ENCODE measurements at places on chromosomes 13 and 19.
A peak's percentile ranks its signal among the peaks of the same experiment; 100 is the strongest.

DNA sequence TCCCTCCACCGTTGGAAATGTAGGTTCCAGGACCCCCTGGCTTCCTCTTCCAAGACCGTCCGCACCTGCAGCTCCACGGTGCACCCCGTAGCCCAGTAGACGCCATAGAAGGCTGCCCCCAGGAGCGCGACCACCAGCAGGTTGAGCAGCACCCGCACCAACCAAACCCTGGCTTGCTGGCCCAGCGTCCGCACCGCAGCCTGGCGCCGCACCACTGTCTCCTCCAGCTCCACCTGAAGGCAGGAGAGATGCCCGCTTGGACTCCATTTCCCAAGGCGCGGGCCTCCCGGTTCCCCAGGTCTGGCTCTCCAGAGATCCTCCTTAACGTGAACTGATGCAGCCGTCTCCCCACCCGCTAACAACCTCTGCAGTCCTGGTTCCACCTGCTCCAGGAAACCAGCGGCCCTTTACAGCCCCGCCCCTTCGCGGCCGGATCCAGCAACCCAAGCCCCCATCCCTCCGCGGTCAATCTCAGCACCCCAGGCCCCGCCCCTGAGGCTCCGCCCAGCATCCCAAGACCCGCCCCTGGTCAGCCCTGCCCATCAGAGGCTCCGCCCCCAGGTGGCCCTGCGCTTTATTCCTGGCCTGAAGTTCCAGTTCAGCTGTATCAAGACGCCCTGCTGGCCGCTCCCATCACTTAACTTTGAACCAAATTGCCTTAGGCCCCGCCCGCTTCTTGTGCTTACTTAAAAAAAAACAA lies 5.0 kb upstream of the LENG1 start:
- no peak for DNase-seq

GRCh38 chr13:63161219-63161618 lies 1745.6 kb upstream of the PCDH20 start:
- DNase-seq, result no peak

- no peak for DNase-seq
Observed at GRCh38 chr19:30584090-30584489, 211.9 kb downstream of the ZNF536 start.

DNA sequence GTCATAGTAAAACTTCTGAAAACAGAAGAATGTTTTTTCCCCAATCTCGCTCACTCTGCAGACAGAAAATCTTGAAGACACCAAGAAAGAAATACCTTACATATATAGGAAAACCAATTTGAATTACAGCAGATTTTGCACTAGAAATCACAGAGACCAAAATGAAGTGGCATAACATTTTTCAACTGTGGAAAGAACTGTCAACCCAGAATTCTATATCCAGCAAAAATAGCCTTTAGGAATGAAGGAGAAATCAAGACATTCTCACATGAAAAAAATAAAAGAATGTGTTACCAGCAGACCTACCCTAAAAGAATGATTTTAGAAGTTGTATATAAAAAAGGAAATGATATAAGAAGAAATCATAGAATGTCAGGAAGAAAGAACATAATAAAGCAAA lies 28.7 kb downstream of the CCDC122 start:
- DNase-seq, result no peak

GRCh38 chr13:97429681-97430081 lies 4.3 kb upstream of the RAP2A start:
- DNase-seq, result no peak

- DNase-seq, result no peak
Observed at GRCh38 chr13:27605610-27606200, 14.6 kb downstream of the LNX2 start.

DNA sequence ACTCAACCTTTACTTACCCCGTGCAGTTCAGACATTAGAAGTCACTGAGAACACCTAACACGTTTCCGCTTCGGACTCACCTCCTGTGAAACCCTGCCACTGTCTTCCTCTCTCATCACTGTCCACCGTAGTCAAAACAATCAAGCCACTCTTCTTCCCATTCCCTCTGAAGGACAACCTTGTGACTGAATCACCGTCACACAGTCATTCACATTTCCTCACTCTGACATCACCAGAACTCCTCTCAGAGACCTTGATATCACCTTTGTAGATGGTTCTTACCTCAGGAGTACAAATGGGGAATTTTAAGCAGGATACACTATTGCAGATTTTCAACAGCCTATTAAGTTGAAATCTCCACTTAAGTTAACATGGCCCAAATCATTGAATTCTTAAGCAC lies 1.3 kb upstream of the KBTBD6 start:
- no peak for DNase-seq

DNA sequence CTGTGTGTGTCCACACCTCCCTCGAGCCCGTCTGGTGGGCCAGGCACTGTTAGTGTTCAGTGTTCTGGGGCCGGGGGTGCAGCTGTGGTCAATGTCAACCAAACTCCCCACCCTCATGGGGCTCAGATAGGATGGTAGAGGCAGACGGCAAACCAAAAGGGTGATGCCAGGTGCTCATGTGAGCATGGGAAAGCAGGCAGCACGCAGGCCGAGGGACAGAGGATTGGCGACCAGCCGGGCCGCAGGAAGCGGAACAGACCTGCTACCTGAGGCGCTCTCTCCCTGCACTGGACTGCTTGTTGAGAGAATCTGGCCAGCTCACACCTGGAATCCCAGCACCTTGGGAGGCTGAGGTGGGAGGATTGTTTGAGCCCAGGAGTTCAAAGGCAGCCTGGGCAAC lies 29.1 kb downstream of the DHX34 start:
- DNase-seq, result no peak

DNA sequence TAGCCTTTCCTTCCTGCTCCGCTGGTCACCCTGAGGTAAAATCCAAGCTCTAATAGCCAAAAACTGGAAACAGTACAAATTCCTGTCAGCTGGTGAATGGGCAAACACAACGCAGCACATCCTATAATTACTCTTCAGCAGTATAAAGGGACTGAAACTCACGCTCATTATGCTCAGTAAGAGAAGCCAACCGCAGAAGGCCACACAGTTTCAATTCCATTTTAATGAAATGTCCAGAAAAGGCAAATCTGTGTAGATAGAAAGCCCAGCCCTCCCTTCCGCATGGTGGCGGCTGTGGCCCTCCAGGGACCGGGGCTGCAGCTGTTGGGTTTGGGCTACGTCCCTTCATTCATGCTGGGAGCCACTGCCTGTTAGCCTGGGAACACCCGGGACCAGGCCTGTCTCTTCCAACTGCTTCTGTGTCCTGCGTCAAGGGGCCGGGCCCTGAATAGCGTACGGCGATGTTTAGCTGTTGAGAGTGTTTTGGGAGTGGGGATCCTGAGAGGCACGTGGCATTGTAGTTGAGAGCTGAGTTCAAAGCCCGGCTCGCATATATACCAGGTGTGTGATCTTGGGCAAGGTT lies 23.5 kb downstream of the NKPD1 start:
- DNase-seq, result peak; percentile 61

- no peak for DNase-seq
Observed at GRCh38 chr19:5240011-5240410, 100.6 kb downstream of the PTPRS start.

DNA sequence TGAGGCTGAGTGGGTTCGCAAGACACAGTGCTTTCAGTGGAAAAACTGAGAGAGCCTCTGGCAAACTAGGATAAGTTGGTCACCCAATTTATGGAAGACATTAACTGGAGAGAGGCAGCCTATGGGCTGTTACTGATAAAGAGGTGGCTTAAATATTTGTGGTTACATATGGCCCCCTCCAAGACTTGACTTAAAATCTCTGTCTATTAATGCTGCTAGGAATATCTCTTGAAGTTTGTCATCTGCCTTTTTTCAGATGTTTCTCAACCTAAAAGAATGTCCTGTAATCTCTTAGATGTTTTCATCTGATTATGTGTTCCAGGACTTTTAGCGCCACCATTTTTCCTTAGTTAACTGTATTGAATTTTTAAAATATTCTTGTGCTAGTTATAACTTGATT lies 54.6 kb downstream of the NAA16 start:
- DNase-seq, result peak; percentile 24

DNA sequence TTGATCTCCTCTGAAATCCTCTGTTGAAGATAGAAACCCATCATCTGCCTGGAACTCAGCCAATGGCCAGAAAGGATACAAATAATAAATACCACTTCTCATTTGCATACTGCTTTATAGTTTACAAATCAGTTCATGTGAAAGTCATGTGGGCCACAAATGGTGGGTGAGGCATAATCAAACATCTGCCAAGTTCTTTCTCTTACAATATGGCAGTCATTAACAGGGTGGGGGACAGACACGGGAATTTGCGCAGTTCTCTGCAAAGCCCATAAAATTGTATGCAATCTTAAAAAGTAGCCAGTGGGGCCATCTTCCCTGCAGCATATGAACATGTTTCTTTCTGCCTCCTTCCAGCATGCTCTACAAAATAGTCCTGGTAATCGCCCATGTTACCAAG lies 59.6 kb downstream of the NUFIP1 start:
- no peak for DNase-seq

DNA sequence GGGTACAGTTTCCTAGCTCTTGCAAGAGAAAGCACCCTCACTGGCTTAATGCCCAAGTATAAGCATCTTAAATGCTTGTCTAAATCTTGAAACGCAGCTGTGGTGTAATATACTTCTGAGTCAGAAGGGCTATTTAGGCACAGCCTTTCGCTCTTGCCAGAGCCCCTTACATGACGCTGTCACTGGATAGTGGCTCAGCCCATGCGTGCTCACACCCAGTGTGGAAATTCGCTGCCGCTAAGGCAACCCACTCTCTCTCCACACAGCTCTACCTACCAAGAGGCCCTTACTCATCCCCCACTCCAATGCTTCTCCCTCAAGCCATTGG lies 24.0 kb downstream of the UQCRFS1 start:
- no peak for DNase-seq

- no peak for DNase-seq
Observed at GRCh38 chr13:42101821-42102585, 53.6 kb downstream of the DGKH start.

GRCh38 chr19:5832527-5833216 lies 6.8 kb downstream of the FUT6 start:
- no peak for DNase-seq

- peak; percentile 34 for DNase-seq
Observed at GRCh38 chr13:96551546-96551945, 442.7 kb downstream of the OXGR1 start.

DNA sequence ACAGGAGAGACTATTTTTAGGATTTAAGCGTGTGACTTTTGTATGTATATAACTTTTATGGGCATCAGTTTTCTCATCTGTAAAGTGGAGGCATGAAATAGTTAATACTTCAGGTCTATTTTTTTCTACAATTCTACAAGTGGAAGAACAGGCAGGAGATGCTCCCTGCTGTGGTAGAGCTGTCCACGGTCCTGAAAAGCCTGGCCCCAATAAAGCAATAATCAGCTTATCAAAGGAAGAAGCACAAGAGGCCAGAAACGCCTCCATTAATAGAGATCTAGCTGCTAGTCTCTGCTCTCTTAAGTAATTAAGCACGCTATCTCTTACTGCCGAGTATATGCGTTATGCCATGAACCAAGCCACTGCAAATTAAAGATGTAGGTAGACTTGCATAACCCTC lies 28.0 kb upstream of the WASF3 start:
- DNase-seq, result peak; percentile 78

DNA sequence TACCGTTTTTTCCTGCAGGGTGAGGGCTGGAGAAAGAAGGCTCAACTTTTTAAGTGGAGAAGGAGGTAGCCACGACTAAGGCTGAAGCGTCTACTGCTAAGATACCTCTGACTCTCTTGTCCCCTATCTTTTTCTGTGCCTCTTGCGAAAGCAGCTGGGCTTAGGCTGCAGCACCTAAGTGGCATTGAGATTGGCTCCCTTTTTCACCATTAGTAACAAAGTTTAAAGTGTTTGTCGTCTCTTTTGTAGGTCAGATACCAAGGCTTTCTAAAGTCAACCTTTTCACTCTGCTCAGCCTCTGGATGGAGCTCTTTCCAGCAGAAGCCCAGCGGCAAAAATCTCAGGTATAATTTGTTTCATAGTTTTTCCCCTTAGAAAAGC lies 887 bp downstream of the CDADC1 start:
- DNase-seq, result no peak

- DNase-seq, result no peak
Observed at GRCh38 chr19:53981376-53981951, 10.0 kb upstream of the CACNG6 start.

GRCh38 chr19:55134736-55135135 lies 14.3 kb downstream of the TNNT1 start:
- DNase-seq, result no peak

- no peak for DNase-seq
Observed at GRCh38 chr13:77343841-77344240, 16.9 kb upstream of the MYCBP2 start.

DNA sequence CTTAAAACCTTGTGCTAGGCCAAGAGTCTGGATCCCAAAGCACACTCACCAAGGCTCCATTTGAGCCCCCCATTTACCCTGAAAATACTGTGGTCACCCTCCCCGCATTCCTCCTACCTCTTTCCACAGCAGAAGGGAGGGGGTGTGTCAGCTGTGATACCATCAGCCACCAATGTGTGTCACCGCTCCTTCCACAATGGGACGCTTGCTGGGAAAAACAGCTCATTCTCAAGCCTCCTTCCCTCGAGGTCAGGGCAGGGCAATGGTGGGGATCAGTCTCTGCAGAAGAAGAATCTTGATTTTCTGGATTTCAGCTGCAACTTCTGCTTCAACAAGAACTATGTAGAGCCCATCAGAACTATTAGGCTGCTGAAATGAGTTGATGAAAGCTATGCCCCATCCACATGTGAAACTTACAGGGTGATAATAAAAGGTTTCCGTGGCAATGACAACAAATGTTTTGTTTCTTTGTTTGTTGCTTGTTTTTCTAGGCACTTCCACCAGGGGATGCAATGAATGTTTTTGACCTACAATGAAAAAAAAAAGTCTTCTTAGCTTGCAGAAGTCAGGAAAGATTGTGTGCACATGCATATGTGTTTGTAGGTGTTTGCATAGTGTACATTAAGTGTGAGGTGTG lies 26.4 kb upstream of the ZNF507 start:
- DNase-seq, result no peak

GRCh38 chr19:44741258-44741731 lies 7.2 kb upstream of the BCL3 start:
- no peak for DNase-seq

- no peak for DNase-seq
Observed at GRCh38 chr19:4393947-4394590, 6.3 kb downstream of the SH3GL1 start.

GRCh38 chr19:16604615-16605014 lies 23.4 kb downstream of the MED26 start:
- no peak for DNase-seq

- no peak for DNase-seq
Observed at GRCh38 chr19:5094768-5095567, 126.1 kb downstream of the KDM4B start.

- DNase-seq, result peak; percentile 45
Observed at GRCh38 chr13:39684531-39685137, 29.2 kb downstream of the COG6 start.

- DNase-seq, result peak; percentile 17
Observed at GRCh38 chr13:25375727-25376358, 4.1 kb downstream of the ATP8A2 start.

GRCh38 chr13:24355103-24355502 lies 45.7 kb downstream of the C1QTNF9 start:
- no peak for DNase-seq

- no peak for DNase-seq
Observed at GRCh38 chr19:46815833-46816627, 27.6 kb upstream of the SLC1A5 start.
